Activated gamma-delta T cell treated with Interleukin-2 at 50 U/mL for 16 hours (primary cell): ENCODE measurements at places on chromosomes 1 and 21.
A peak's percentile ranks its signal among the peaks of the same experiment; 100 is the strongest.

GRCh38 chr21:35646606-35647005, 413.7 kb downstream of the SETD4 start:
- no peak for DNase-seq

DNA sequence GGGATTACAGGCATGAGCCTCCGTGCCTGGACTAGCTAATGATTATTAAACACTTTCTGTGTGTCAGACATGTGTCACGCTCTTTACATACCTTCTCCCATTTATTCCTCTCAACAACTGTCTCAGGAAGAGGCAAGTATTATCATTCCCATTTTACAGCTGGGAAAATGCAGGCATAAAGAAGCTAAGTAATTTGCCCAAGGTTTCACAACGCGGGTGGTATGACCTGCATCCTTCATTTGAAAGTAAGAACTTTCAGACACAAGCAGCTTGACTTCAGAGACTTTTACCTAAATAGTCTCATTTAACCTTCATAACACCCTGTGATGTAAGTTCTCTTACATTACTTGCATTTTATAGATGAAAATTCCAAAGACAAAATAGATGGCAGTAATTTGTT, 1.0 kb upstream of the ZSCAN20 start:
- DNase-seq: no peak

GRCh38 chr1:53593758-53594380, 134.7 kb downstream of the DMRTB1 start:
- no peak for DNase-seq

- no peak for DNase-seq
Measured at GRCh38 chr1:7984811-7985210, 23.3 kb downstream of the PARK7 start.

DNA sequence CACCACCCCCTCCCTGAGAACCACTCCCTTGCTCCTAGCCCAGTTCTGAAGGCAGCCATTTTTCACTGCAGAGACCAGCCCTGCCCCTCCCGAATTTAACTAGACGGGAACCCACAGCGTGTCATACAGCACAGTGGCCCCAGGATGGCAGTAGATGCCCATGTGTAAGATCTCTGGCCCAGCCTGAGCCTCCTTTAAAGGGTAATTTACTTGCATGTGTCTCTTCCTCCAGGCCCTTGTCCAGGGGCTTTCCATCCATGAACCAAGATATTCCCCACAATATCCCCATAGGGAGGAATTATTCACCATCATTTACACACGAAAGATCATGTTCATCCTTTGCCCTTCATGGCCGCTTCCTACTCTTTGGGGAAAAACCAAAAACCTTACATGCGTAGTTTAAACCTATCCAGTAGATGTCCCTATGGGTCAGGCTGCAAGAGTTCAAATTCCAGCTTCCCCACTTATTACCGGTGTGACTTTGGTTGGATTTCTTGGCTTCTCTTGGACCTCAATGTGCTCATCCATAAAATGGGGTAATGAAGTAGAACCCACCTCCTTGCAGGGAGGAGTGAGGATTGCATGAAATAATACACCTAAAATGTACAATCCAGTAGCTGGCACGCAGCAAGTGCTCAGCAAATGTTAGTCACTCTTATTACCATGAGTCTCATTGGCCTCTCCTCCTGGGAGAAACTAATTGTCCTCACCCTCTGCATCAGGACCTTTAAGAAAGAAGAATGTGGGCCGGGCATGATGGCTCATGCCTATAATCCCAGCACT, 4.0 kb upstream of the LACTBL1 start:
- peak; percentile 22 for DNase-seq

DNA sequence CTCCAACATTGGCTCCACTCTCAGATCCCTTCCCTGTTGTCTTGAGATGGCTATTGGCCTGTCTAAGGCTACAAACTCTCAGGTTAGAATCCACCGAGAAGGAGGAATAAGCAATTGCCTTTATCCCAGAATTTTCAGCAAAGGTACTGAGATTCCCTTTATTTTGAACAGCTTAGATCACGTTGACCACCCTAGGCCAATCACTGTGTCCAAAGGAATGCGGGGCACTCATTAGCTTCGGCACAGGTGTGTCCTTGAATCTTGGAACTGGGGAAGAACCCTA, 6.9 kb downstream of the S100A11 start:
- DNase-seq: no peak

GRCh38 chr21:45080232-45080631, 5.9 kb downstream of the ADARB1 start:
- DNase-seq: no peak

- no peak for DNase-seq
Measured at GRCh38 chr21:35989138-35989735, 71.1 kb downstream of the SETD4 start.

DNA sequence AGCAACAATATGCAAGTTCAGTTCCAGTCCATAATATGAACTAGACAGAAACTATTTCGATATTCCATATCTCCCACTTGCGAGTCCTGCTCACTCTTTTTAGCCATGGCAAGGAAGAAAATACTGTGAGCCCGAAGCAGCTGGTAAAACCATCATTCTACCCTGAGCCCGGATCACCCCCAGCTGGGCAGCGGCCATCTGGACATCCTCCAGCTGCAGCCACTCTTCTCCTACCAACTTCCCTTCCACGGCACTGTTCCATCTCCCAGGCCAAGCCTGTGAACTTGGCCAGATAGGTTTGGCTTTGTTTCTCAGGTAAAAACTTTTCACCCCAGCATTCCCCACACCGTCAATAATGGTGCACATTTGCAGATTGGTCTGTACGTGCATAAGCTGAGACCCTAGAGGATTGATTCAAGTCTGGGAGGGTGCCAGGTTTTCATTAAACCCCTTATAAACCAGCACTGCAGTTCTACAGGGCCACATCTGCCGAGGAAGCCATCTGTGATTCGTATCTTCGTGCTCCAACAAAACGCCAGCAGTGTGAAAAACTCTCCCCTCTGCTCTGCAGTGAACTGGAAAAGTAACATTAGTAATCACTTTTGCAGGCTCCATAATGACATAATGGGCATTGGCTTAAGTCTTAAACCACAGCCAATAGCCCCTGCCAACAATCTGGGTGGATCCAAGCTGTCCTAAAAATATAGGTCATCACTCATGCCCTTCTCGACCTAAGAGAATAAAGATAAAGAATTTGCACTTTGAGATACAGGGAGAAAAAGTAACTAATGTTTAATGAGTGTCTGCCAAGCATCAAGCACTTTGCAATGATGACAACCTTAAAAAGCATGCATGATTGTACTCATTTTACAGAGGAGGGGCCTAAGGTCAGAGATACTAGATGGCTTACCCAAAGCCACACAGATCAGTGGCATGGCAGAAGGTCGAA, 205.1 kb downstream of the PLPP3 start:
- no peak for DNase-seq

DNA sequence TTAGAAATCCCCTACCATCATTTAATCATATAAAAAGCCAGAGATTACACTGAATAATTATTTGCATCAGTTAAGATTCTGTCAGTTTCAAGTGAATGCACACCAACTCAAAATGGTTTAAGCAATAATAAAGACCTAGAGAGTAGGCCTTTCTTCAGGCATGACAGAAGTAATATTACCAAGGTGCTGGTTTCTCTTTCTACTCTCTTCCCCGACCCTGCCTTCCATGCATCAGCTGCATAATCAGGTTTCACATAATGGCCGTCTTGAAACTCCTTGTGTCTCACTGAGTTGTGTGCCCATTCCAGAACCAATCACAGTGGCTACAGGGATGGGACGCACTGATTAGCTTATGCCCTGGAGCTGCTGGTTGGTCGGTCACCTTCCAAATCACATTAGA, 103.5 kb upstream of the SERTAD4 start:
- DNase-seq: no peak

DNA sequence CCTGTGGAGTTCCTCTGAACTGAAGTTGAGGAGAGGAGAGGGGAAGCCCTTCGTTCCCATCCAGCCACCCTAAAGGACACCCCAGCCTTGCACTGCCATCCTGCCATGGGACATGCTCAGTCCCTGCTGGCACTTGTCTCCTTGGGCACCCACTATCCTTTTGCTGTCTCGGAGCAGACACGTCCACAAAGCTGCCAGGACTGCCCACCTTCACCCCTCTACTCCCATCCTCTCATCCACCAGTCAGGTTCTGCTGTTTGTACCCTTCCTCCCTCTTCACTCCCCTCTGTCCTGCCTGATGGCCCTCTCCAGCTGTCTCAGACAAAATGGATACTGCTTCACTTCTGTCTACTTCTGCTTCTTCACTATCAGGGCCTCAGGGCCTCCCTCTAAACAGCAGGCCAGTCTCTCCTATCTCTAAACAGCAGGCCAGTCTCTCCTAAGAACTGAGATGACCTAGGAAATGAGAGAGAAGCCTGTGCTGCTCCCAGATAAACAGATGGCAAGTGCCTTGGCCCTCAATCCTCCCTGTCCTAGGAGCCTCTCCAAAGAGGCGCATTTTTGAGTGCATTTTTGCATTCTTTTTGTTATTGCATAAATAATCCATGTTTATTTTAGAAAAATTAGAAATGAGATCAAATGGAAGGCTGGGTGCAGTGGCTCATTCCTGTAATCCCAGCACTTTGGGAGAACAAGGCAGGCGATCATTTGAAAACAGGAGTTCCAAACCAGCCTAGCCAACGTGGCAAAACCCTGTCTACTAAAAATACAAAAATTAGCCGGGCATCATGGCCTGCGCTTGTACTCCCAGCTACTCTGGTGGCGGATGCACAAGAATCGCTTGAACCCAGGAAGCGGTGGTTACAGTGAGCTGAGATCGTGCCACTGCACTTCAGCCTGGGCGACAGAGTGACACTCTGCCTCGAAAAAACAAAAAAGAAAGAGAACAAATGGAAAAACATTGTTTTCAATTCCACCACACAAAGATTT, 4.4 kb upstream of the PYCR2 start:
- no peak for DNase-seq
